SJSA1 (cell line): ENCODE measurements at places on chromosomes 11 and 22.

GRCh38 chr11:114449845-114450244, 10.6 kb downstream of the REXO2 start:
- H3K36me3 ChIP-seq: peaks cover 32% of the 10 kb centered on the region
- H3K4me1 ChIP-seq: peaks cover 20% of the 10 kb centered on the region
- no peak for DNase-seq
- no peak overlapping the region for H3K4me3 ChIP-seq
- H3K27me3 ChIP-seq: no peaks in the 10 kb centered on the region

DNA sequence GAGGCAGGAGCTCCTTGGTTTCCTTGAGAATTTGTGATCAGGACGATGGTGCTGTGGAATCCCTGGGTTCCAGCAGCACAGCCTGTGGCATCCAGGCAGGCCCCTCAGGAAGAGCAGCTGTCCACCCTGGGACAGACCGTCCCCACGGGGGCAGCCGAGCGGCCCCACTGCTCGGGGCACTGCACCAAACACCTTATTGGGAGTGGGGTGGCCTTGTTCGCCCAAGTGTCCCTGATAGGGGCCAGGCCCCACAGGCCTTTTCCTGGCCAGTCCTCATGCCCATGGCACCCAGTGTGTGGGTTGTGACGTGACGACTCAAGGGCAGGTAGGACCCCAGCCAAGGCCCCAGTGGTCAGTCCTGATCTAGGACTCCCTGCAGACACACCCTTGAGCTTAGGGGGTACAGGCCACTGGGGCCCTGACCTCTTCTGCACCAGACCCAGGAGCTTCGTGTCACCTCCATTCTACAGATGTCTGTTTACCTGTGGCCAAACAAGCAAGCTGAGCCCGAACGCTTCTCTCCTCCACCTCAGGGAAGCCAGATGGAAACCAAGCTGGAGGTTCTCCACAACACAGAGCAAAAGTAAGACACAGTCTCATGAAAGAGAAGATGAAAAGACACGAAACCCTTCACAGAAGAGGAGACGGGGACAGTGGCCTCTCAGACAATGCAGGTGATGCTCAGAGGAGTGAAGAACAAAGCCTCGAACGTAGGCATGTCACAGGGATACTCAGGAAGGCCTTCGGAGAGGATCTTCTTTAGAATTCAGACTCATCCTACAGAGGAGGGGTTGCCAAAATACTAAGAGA, 1.6 kb upstream of the BRD1 start:
- DNase-seq: no peak
- H3K4me3 ChIP-seq: no peak overlapping the region
- peaks cover 14% of the 10 kb centered on the region for H3K4me1 ChIP-seq
- peaks cover 21% of the 10 kb centered on the region for H3K36me3 ChIP-seq
- H3K27ac ChIP-seq: no peak overlapping the region

GRCh38 chr22:28835630-28836189, 35.3 kb upstream of the XBP1 start:
- H3K36me3 ChIP-seq: no peaks in the 10 kb centered on the region
- no peak overlapping the region for H3K4me3 ChIP-seq
- no peak for DNase-seq
- no peaks in the 10 kb centered on the region for H3K27me3 ChIP-seq
- H3K27ac ChIP-seq: no peak overlapping the region

GRCh38 chr11:76292583-76293188, 86.4 kb upstream of the WNT11 start:
- H3K4me1 ChIP-seq: no peaks in the 10 kb centered on the region
- H3K36me3 ChIP-seq: no peaks in the 10 kb centered on the region
- H3K4me3 ChIP-seq: no peak overlapping the region
- H3K27ac ChIP-seq: no peak overlapping the region
- no peak for DNase-seq

DNA sequence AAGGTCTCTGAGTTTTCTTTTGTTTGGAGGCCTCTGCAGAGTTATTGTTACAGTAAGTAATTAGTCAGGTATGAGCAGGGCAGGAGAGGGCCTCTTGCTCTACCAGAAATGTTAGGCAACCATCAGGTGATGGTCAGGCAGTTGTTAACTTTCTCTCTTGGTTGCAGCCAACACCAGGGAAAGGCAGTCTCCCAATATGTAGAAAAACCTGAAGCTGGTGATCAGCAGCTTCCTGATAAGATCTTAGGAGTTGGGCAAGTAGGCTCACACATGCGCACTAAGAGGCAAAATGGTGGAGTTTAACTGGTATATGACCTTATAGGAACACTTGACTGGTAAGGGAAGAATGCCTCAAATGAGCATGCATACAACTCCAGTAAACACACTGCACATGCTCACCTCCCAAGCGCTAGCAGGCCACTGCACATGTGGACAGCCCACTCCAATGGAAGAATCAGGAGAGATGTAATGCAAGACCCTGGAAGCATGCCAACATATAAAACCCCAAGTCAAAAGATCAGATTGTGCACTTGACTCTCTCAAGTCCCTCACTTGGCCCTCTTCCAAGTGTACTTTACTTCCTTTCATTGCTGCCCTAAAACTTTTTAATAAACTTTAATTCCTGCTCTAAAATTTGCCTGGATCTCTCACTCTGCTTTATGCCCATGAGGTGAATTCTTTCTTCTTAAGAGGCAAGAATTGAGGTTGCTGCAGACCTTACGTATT, 23.7 kb upstream of the SLC35F2 start:
- H3K36me3 ChIP-seq: no peaks in the 10 kb centered on the region
- no peak overlapping the region for H3K27ac ChIP-seq
- H3K4me1 ChIP-seq: no peaks in the 10 kb centered on the region
- no peaks in the 10 kb centered on the region for H3K27me3 ChIP-seq
